ENCODE measurements at places on chromosomes 5 and 9.

DNA sequence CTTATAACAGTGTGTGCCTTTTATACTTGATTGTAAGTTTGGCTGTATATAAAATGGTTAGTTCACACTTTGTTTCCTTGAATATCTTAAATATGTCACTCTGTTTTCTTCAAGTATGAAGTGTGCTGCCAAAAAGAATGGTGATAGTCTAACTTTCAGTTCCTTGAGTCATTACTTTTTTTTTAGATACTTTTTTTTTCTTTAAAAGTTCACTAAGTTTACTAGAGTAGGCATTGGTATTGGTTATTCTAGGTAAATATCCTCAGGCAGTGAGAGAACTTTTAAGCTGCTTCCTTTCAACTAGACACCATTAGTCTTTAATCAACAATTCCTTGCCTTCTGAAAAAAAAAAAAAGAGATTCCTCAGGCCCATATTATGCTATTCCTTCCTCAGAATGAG lies 41.9 kb downstream of the SPEF2 start:
- no peak for DNase-seq

- no peak for DNase-seq
Measured at GRCh38 chr5:149069711-149070110, 6.8 kb upstream of the SH3TC2 start.

DNA sequence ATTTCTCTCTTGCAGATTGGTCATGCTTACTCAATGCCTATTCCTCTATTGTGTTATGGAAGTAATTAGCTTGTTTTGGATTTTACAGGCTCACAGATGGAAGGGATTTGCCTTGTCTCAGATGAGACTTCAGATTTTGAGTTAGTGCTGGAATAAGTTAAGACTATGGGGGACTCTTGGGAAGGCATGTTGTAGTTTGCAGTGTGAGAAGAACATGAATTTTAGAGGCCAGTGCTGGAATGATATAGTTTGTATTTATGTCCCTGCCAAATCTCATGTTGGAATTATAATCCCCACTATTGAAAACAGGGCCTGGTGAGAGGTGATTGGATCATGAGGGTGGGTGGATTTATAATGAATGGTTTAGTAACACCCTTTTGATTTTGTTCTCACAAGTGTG lies 6.1 kb upstream of the TUSC1 start:
- no peak for DNase-seq

- DNase-seq, result no peak
Measured at GRCh38 chr9:34662526-34663302, at the start of gene CCL27. Gene CCL27, minus strand, starts transcription at chr9:34662657. Its CDS starts 24 bp downstream, at chr9:34662633.

DNA sequence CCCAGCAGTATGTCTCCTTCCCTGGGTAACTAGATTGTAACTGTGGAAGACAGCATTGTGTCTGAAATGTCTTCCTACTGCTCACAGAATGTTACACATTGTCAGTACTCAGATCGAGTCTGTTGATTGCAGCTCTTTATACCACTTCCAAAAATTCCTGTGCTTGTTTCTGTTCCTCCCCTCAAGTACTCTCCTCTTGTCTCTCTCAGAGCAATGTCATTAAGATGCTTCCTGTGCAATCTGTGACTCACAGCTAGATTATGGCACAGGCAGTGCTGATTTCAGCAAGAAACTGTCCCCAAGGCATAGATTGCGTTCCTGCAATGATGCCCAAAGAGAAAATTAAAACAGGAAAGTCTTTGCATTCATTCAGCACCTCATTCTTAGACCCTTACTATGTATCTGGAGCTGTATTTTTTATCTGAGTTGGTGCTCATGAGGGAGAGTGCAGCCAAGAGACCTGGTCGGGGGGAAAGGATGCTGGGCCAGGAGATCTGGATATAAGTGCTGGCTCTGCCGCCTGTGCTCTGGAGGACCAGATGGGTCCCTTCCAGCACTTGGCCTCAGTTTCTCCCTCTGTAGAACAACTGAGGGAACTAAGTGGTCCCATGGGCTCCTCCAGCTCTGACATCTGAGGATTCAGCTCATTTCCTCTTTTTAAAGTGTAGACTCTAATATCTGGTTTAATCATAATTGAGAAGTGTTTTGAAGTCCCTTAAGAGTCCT lies 40.8 kb upstream of the GNPDA1 start:
- peak; percentile 38 for DNase-seq

GRCh38 chr5:95809414-95809960 lies 13.0 kb downstream of the GLRX start:
- no peak for DNase-seq

- no peak for DNase-seq
Measured at GRCh38 chr5:662751-663435, 30.3 kb downstream of the TPPP start.

GRCh38 chr9:135048046-135048757 lies 39.3 kb upstream of the OLFM1 start:
- no peak for DNase-seq

DNA sequence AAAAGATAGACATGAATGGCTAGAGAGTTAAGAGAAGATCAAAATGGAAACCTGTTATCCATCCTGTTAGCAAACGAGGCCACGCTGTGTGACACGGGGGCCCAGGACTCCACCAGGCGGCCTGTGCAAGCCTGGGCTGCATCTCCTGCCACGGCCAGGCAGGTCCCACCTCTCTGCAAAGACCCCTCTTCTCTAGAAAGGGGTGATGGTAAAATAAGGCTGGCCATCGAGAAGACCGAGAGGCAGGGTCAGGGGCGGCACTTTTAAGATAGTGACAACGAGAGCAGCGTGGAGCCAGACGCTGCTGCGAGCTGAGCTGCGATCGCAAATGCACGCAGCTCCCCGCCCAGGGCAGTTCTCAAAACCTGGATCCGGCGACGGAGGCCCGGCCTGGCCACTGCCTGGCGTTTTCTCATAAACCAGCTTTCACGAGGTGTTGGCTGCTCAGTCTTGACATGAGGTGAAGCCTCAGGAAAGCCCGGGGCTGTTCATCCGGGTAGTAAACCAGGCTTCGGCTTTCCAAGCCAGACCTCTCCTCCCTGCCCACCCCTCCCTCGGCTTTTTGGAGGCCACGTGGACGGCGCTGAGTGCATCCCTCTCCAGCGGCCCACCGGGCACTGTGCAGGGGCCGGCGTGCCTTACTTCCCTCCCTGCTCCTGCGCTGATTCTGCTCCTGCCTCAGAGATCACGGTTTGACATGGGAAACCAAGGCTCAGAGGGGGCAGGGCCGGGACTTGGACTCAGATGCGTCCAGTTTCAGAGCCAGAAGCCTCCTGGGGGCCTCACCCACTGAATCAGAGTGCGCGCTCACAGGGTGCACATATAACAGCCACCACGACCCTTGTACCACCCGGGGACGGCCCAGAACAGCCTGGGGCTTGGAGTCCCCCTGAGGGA lies 151.6 kb upstream of the PHYKPL start:
- DNase-seq, result no peak

- DNase-seq, result no peak
Measured at GRCh38 chr5:78576376-78576775, 72.2 kb downstream of the LHFPL2 start.

- no peak for DNase-seq
Measured at GRCh38 chr5:79399046-79399445, 114.9 kb downstream of the HOMER1 start.

DNA sequence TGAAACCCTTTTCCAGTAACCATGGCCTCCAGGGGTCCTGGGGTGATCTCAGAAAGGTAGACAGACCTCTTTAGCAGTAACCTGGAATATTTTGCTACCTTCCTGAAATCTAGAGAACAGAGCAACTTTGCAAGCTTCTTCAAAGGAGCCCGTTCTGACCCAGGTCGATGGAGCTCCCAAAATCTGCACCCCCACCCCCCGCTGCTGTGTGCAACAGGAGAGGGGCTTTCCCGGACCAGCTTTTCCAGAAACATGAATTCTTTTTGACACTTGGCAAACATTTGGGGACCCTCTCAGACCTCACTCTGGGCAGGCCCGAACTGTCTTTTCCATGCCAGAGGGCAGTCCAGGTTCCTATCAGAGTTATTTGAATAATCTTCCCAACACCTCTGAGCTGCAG lies 65.3 kb downstream of the KCNIP1 start:
- DNase-seq, result no peak

DNA sequence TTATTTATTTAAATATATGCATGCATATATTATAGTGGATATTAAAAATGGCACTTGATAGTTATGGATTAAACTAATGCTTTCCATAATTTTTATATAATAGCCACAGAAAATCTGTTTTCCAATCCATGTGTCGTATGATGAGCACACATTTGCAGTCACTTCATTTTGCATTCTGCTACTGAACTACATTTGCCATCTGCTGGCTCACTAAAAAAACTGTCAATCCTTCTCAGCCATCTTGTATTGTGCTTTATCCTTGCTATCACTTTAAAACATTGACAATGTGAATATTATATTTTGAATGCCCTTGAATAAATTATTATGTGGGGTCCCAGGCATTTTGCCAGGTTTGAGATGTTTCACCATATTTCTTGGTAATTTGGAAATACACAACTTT lies 586.6 kb downstream of the DNAH5 start:
- DNase-seq, result no peak

GRCh38 chr5:165076686-165077085 lies 1571.3 kb downstream of the MAT2B start:
- DNase-seq, result no peak

GRCh38 chr9:133334161-133334560 lies 1.8 kb downstream of the SURF6 start:
- no peak for DNase-seq

GRCh38 chr9:98310752-98311392 lies 55.4 kb upstream of the TBC1D2 start:
- DNase-seq, result peak; percentile 34

DNA sequence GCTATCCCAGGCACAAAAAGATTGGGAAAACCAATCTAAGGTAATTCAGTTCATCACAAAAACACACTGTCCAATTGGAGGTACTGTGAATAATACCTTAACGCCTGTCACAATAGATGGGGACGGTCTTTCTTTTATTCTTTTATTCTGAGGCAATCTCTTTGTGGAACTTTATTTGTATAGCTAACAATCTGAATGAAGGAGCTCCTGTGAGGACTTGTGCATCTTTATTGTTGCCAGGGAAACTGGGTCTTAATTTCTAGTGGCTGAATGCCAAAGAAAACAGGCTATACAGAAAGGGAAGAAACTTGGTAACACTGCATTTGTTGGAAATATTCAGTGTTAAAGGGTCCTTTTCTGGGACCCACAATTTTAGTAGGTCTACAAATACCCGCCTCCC lies 546.9 kb upstream of the C9orf72 start:
- no peak for DNase-seq

DNA sequence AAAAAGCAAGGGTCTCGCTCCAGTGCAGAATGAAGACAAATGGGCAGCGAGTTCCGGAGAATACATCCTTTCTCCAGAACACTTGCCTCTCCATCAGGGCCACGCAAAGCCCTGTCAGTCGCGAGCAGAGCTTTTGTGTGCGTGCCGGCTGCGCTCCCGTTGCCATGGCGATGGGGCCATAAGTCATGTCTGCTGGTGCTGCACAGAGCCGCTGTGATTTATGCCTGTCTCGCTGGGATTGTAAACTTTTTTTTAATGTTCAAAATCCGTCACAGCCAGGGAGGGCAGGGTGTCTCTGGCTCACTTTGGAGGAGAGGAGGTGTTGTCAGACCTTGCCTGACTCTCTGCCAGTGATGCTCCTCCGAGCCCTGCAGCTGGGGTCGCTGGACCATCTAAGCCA lies 272.7 kb downstream of the TRIM32 start:
- DNase-seq, result no peak

- no peak for DNase-seq
Measured at GRCh38 chr5:161312882-161313281, 233.6 kb downstream of the GABRB2 start.

DNA sequence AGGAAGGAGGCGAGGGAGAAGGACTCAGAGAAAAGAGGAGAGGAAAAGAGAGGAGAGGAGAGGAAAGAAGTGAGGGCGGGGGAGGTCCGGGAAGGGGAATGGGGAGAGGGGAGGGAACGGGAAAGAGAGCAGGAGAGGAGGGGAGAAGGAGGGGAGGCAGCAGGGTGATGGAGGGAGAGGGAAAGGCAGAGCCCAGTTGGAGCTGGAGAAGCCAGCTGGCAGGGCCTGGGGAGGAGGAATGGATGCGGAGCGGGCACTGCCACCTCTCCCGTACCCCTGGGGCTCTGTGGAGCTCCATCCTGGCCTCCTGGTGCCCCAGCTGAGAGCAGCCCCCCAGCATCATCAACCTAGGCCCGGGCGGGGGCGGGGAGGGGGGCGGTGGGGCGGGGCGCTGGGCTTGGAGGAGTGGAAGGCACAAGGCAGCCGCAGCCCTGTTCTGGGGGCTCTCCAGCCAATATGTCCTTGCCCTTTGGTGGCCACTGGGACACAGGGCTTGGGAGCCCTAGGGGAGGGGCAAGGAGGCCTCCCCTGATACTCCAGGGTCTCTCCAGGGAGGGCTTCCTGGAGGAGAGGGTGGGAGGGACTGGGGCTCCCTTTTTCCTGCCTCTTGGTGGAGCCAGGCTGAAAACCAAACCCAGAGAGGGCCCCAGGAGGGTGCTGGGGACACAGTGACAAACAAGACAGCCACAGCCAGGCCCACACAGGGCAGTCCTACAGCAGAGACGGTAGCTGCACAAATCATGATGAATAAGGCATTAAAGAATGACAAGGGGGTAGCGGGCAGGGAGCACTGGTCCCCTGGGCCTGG lies 123.7 kb downstream of the C9orf50 start:
- no peak for DNase-seq

DNA sequence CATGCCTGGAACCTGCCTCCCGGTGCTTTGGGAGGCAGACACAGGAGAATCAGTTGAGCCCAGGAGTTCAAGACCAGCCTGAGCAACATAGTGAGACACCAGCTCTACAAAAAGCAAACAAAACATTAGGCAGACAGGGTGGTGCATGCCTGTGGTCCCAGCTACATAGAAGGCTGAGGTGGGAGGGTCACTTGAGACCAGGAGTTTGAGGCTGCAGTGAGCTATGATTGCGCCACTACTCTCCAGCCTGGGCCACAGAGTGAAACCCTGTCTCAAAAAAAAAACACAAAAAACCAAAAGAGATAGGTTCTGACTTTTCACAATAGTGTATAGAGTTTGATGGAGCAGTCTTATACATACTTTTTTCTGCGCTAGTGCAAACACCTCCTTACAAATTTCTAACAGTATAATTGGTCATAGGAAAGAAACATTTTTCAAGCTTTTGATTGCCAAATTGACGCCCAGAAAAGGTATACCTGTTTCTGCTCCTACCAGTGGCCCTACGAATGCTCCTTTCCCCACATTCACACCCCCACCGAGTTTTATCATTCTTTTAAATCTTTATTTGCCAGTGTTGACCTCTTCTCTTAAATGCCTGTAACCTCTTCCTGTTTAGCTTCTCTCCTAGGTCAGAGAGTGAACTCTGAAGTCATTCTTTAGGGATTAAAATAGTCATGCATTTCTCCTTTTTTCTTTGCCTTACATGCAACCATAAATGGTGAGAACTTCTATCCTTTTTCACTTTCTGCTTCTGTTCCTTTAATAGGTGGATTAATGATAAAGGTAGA lies 7.5 kb downstream of the DOCK8 start:
- DNase-seq, result no peak

All from brain microvascular endothelial cell (primary cell).